ENCODE measurements at places on chromosomes 5 and 9.

DNA sequence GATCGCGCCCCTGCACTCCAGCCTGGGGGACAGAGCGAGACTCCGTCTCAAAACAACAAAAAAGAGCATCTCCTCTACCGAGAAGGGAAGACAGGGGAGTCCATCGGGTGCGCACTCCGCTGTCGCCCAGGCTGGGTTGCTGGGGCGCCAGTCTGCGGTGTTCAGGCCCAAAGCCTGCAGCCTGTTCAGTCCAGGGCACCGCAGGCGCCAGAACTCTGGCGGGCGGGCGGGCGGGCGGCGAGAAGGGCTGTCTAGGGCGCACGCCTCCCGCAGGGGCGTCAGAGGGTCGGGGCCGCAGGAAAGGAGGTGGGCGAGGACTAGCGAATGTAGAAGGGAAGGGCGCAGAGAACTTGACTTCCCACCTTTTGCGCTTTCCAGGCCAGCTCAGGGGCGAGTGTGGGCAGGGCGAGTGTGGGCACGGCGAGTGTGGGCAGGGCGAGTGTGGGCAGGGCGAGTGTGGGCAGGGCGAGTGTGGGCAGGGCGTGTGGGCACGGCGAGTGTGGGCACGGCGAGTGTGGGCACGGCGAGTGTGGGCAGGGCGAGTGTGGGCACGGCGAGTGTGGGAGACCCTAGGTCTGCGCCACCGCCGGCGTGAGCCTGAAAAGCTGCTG, 10.5 kb downstream of the PROP1 start:
- no peak for DNase-seq

- DNase-seq, result no peak
Measured at GRCh38 chr9:121286973-121287741, 19.2 kb downstream of the GSN start.

DNA sequence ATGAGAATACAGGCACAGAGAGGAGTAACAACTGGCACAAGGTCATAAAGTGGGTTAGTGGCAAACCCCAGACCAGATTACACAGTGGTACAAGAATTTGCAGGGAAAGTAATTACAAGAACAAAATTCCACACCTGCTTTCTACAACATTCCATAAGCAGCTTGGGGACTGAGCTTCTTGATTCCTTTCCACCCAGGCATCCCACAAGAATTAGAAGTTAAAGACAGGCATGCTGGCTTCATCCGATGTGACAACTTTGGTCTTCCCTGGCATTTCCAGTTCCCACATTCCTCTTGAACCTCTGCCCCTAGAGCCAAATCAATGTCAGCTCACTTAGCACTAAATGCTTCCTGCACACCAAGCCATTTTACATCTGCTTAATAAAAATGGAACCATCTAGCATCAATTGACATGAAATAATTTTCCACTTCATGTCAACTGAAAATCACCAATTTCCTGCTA, 435.8 kb upstream of the PAPPA start:
- DNase-seq, result no peak

DNA sequence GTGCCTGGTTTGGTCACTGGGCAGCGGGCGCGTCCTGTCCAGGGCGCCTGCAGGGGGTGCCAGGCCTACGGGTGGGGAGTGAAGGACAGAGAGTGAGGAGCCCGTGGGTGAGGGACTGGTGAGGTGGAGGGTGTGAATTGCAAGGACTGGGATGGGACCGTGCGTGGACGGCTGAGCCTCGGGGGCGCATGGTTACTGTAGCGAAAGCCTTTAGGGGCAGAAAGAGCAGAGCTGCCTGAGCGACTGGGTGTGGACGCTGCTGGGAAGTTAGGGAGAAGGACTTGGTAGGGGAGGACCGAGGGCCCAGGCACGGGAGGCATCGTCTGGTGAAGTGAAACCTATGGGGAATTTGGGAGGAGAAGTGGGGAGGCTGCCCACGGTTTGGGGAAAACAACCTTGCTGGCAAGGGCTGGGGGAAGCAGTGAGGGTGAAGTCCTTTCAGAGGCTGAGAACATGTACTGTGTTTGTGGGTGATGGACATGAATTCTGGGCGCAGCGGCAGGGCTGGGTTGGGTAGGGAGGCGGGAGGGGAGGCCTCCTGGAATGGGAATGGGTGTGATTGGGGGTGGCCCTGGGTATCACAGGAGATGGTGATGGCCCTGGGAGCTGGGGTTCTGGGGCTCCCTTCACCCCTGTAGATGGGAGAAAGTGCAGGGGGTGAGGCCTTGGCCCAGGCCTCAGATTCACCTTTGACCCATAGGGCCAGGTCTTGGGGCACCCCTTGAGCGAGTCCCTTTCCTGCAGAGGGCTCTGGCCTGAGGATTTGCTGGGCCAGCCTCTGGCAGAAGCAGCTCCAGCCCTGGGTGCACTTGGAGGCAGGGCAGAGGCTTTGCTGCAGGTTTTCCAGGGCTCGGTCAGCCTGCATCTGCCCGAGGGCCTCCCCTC, 1.7 kb upstream of the TOR4A start:
- DNase-seq, result no peak

Data from CD4-positive, alpha-beta T cell treated with Interleukin-6 for 4 hours (primary cell).